Effector memory CD8-positive, alpha-beta T cell (primary cell): ENCODE measurements at places on chromosomes 2 and 18.

- DNase-seq = no peak
These were observed 42.2 kb downstream of the THNSL2 start for GRCh38 chr2:88212251-88212790.

DNA sequence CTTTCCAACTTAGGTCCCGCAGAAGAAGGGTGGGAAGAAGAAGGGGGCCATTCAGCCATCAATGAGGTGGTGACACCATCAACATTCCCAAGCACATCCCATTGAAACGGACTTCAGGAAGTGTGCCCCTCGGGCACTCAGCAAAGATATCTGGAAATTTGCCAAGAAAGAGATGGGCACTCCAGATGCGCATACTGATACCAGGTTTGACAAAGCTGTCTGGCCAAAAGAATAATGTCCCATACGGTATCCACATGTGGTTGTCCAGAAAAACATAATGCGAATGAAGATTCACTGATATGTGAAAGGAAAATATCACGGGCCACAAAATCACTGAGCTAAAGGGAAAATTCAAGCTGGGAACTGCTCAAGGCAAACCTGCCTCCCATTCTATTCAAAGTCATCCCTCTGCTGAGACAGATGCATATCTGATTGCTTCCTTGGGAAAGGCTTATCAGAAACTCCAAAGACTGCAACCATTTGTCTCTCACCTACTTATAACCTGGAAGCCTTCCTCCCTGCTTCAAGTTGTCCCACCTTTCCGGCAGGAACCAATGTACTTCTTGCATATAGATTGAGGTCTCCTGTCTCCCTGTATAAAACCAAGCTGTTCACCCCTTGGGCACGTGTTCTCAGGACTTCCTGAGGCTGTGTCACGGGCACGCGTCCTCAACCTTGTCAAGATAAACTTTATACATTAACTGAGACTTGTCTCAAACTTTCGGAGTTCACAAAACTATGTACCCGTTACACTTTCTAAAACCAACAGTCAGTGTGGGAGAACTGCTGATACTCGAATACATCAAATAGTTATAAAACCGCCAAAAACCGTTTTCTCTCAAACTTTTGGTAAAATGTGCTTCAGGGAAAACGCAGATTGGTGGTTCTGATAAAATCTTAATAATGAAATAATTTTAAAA lies 1.3 kb upstream of the PDK1 start:
- DNase-seq = no peak

GRCh38 chr2:118268268-118268667 lies 180.0 kb downstream of the INSIG2 start:
- no peak for DNase-seq

DNA sequence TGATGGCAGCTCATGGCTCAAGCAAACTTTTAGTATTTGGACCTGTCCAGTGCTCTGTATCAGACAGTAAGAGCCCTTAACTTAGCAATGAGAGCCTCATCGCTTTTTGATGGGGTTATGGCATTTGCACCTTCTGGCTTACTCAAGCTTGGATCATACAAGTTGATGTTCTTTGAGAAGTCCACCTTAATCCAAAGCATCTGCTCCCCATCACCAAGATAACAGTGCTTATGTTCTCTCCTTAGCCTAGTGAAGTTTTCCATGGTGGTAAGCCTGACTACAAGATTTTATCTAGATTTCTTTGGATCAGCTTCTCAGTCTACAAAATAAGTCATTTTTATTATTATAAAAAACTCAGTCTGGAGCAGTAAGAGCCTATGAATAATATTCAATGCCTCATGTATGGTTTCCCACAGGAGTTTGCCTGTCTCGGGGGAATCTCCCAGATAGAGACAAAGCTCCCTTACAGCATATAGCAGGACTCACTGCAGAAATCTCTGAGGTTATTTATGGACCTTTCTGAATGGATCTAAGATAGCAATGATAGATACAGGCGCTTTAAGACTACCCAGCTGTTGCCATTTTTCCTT lies 472.2 kb upstream of the LINC00305 start:
- DNase-seq = no peak

- DNase-seq = no peak
These were observed 12.1 kb upstream of the TTN start for GRCh38 chr2:178819147-178819875.

- DNase-seq = no peak
These were observed 18.7 kb downstream of the IMMT start for GRCh38 chr2:86176597-86176996.

DNA sequence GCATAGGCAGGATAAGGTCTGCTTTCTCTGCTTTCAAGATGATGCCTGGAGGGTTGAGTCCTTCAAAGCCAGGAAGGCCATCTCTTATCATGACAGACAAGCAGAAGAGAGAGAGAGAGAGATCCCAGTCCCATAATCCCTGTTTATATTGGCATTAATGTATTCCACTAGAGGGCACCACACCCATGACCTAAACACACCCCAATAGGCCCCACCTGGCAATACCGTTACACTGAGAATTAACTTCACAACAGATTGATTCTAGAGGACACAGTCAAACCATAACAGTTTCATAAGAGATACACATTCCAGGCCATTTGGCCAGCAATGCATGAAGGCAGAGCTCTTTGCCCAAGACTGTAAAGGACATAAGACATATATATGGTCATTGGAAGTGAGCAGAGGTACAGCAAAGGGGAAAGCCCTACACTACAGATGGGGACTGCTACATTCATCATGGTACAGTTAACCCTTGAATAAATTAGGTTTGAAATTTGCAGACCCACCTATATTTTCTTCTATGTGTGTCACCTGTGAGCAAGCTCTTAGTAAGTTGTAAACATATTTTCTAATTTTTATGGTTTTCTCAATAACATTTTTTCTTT lies 1516.1 kb downstream of the RPIA start:
- no peak for DNase-seq

GRCh38 chr2:101179982-101180381 lies 28.8 kb upstream of the TBC1D8 start:
- no peak for DNase-seq

- DNase-seq = no peak
These were observed 24.0 kb downstream of the IL1B start for GRCh38 chr2:112812318-112813267.

- DNase-seq = no peak
These were observed 264.3 kb downstream of the PTGR3 start for GRCh38 chr18:74944676-74945075.

DNA sequence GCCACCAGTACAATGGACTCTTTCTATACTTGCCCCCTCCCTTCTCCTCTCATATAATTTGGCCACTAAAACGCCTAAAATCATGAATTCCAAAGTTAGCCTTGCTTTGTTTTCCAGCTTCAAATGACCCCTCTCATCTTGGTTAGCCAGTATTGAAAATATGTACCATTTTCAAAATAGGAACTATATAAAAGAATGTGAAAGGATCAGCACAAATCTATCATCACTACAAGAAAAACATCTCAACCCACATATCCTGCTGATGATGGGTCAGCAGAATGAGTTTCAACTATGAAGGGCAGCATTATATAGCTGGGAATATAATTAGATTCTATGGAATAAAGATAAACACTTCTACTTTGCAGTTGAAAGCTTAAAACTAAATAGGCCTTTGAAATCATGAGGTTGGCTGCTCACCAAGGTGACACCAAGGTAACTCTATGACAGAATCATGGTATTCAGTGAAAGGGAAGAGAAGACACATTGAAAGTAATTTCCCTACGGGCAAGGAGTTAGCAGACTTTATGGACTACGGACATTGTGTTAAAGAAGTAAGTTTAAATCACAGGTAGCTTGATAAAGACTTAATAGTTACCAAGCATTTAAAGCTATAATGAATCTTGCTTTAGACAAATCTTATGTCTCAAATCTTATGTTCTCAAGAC lies 873.0 kb downstream of the CPS1 start:
- DNase-seq = no peak

GRCh38 chr18:67068608-67069007 lies 447.9 kb downstream of the DSEL start:
- DNase-seq = no peak

GRCh38 chr18:72412927-72413326 lies 131.2 kb downstream of the CBLN2 start:
- DNase-seq = no peak

GRCh38 chr2:149832324-149832723 lies 244.7 kb upstream of the MMADHC start:
- no peak for DNase-seq

DNA sequence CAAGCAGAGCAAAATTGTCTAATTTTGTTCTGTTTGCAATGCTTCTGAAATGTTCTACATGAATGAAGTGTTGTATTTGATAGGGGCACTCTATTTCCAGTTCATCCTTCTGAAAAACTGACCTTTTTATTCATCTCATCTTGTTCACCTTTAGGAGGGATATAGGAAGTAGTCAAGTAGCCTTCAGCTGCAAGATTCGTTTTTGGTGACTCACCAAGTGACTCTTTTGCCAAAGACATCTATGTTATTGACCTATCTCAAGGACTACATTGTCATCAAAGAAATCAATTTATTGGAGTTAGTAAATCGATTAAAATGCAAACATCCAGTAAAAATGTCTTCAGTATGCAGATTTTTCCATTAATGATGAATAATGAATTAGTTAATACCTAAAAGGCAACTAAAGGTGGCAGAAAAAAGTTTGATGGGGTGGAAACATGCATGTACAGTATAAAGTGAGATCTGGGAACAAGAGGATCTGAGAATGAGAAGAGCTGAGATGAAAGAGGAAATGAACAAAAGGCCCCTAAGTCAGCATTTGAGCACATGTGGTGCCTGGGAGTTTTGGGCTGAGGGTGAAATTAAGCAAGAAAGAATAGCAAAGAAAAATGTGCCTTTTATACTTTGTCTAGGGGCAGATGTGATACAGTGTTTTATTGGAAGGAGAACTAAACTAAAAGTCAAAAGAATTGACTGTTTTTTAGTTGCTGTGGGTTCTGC lies 255.1 kb upstream of the LINC00305 start:
- DNase-seq = no peak

DNA sequence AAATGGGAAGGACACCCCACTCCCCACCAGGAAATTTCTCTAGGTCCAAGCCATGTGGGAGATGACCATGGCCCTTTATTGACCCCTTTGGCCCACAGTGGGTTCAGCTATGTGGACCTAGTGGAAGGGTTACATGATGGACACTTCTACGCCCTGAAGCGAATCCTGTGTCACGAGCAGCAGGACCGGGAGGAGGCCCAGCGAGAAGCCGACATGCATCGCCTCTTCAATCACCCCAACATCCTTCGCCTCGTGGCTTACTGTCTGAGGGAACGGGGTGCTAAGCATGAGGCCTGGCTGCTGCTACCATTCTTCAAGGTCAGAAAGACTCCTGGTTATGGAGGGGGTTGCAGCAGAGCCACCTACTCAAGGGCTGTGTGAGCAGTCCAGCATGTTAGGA lies 1.3 kb downstream of the STK16 start:
- no peak for DNase-seq

- DNase-seq = no peak
These were observed 5.7 kb upstream of the LPIN1 start for GRCh38 chr2:11740723-11741122.

GRCh38 chr2:178928077-178928476 lies 120.9 kb upstream of the TTN start:
- no peak for DNase-seq
